ENCODE measurements at places on chromosomes 1 and 21.

GRCh38 chr1:226889616-226890330 lies 19.4 kb downstream of the PSEN2 start:
- DNase-seq = no peak

DNA sequence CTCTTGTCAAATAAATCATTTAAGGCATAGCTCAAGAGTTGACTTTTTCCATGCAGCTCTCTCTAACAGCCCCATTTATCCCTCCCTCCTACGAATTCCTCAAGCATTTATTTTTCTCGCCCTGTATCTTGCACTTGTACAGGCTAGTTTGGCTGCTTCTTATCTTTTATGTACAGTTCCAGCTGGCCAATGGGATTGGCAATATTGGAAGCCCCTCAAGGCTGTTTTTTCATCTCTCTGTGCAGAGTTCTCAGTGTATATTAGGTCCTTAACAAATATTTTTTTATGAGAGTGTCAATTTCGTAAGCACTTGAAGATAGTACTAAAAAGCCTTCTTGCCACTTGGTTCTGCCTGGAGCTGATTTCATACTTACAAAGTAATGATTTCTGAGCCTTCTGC lies 356.0 kb downstream of the ST6GALNAC3 start:
- no peak for DNase-seq

- no peak for DNase-seq
These were observed 24.7 kb downstream of the RPS6KC1 start for GRCh38 chr1:213075725-213076124.

GRCh38 chr21:17371450-17371849 lies 141.4 kb upstream of the CXADR start:
- DNase-seq = no peak

DNA sequence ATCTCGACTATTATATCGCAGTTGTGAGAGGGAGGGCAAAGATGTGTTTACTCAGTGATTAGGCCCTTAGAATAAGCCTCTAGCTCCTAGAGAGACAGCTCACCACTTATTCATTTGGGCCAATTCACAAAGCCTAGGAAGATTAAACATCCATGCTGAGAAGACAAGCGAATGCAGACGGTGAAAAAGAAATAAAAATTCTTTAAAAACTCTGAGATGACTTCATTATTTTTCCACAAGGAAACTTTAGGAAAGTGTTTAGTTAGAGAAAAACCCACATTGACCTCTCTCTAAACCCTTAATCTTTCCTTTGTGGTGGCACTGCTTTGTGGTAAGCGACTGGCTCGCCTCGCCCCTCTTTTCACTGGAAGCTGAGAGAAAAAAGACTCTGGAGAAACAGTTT lies 146.8 kb upstream of the DMRTA2 start:
- DNase-seq = no peak

- DNase-seq = no peak
These were observed 59.9 kb downstream of the NUF2 start for GRCh38 chr1:163381487-163382184.

DNA sequence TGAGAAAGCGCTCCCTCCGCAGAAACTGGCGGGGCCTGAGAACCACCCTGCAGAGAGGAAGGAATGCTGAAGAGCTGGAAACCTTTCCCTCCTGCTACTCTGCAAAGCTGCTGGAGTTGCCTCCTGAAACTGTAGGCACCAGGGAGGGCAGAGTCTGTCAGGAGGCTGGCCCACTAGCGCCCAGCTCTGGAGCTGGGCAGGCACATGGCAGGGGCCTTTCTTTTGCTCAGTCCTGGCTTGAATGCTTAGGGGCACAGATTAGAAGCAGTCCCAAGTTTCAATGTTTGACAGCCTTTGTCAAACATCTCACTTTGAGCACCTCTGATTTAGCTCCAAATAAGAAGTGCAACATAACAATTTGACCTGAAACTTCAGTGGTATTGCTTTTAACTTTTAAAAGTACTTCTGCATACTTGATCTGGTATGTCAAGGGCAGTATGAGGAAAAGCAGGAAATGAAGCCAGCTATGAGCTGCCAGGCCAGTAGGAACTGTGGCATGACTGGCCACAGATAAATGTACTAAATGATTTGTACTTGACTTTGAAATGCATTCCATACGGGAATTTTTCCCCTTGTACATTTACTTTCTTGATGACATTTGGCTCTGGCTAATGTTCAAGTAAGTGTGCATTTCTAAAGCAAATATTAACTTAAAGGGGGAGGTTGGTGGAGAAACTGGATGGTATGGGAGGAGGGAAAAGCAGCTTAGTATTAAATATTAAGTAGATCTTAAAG lies 7.2 kb downstream of the C1orf116 start:
- no peak for DNase-seq

DNA sequence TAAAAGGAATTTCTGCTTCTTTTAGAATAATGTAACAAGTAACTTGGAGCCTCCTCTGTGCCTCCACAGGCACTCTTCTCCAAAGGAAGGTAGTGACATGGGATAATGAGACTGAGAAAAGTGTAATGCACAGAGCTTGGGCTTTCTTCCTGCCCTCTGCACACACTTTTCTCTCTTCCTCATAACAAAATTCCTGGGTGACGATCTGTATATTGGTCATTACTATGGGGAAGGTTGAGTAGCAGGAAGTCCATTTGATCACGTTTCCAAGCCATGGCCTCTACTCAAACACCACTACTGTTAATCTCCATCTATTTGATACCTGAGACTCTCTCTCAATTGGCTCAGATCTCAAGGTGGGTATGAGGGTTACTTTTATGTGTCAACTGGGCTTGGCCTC lies 113.9 kb downstream of the GRIK1 start:
- no peak for DNase-seq

- DNase-seq = no peak
These were observed 77.6 kb downstream of the SETD4 start for GRCh38 chr21:35982717-35983116.

DNA sequence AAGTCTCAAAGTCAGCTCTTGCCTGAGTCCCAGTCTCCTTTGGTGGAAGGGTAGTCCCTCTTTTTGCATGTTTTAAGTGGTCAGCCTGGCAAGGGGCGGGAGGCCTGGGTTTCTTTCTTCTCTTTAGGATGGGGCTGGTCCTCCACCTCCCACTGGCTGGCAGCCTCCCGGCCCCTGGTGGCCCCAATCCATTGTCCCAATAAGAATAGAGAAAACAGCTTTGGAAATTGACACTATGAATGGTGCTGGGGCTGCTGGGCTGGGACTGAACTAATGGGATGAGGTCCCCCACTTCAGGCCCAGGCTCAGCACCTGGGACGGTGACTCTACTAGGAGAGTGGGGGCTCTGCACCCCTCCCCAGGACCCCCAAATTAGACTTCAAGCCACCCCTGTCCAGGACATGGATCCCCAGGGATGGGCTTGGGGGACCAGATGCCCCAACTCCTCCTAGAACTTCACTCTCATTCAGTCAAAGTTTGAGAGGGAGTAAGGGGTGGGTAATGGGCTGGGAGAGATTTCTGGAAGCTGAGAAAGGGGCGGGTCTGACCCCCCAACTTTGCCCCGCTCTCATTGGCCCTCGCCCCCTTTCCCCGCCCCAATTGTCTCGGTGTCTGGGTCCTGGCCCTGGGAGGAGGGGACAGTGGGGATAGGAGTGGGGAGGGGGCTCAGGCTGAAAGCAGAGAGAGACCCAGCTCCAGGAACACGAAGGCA lies 18.2 kb downstream of the SLC27A3 start:
- no peak for DNase-seq

- DNase-seq = no peak
These were observed 72.3 kb downstream of the CTH start for GRCh38 chr1:70483342-70483741.

DNA sequence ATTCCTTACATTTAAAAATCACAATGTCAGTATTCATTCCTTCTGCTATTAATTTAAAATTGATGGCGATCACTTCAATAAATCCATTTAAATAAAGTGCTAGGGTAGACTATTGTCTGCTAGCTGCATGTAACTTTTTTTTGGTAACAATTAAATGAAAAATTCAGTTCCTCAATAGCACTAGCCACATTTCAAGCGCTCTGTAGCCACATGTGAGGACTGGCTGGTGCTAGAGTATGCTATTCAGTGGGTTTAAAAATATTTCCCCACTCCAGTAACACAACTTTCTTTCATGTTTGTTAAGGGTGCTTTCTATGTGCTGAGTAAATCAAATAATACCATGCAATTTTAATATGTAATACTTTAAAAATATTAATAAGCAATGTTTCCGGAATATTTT lies 108.2 kb downstream of the LTN1 start:
- no peak for DNase-seq

DNA sequence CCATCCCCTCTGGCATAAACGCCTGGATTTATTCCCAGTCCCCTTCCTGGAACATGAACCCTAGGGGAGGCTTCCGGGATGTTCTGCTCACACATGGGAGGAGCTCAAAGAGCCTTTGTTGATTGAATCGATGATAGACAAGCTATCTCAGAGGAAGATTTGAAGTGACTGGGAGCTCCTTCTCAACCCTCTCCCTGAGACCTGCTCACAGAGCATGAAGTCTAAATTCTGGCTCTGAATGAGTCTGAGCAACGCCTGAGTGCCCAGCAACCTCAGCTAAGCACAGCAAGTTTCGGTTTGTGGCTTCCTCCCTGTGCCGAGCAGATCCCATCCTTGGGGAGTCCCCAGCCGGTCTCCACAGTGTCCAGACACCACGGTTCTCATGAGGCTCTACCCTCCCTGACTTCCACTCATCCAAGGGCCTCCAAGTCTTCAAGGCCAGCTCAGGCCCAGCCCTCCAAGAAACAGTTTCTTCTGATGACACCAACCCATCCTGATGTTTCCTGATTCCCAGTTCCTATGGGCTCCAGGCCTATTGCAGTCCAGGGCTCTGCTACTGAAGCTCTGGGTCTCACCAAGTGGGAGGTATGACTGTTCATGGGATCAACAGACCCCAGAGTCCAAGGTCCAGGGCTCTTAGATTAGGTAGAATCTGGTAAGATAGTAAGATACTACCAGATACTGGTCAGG lies 190.8 kb downstream of the DYRK1A start:
- no peak for DNase-seq

- no peak for DNase-seq
These were observed 10.0 kb downstream of the NCSTN start for GRCh38 chr1:160353223-160353622.

- DNase-seq = no peak
These were observed 23.3 kb upstream of the ZNF326 start for GRCh38 chr1:89971600-89971999.

- DNase-seq = no peak
These were observed 29.5 kb downstream of the SZRD1 start for GRCh38 chr1:16396591-16396990.

DNA sequence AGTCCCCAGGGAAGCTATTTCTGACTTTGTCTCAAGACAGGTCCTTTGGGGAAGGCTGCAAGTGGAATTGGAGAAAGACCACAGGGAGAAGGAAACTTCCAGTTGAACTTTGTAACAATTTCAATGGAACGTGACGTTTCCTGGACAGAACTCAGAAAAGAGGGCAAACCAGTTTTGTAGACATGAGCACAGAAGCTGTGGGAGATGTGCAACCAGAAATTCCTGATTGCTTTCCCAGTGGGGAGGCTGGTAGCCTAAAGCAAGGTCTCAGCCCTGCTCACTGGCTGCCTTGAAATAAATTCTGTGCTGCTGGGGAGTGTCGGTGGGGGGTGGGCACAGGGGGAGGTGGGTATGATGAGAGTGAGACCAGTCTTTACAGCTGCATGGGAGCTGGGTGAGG lies 1206.7 kb upstream of the ADGRL2 start:
- DNase-seq = no peak

DNA sequence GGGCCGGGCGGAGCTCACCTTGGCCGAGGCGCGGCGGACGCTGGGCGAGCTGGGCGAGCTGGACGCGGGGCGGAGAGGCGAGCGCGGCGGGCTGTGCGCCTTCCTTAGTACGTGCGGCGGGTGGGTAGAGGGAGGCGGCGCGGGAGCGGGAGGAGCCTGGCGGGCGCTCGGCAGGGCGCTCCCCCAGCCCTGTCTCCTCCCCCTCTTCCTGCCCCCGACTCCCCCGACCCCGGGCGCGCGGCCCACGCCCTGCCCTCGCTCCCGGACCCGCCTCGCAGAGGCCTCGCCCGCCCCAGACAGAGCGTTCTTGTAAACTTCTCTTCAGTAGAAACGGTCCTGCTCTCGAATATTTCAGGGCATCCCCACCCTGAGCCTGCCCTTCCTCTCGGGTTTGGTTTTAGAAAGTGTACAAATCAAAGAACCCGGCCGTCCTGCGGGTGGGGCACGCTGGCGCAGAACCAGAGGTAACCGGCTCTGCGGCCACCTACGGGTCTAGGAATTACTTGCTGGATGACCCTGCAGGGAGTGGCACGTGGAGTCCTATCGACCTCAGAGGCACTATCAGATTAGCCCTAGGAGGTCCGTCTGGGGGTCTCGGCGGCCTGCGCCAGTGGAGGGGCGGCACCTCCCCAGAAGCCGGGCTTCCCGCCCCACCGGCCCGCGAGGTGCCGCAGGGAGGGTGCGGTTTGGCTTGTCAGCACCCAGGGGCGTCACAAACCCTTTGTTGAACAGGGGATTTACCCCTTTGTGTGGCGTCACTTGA lies at the start of gene S100A10:
TSS of gene S100A10 (minus strand) at position 126 of the 763 bp plus-strand sequence. CDS start 7,629 bp downstream, outside the sequence.
- DNase-seq = peak; percentile 67

DNA sequence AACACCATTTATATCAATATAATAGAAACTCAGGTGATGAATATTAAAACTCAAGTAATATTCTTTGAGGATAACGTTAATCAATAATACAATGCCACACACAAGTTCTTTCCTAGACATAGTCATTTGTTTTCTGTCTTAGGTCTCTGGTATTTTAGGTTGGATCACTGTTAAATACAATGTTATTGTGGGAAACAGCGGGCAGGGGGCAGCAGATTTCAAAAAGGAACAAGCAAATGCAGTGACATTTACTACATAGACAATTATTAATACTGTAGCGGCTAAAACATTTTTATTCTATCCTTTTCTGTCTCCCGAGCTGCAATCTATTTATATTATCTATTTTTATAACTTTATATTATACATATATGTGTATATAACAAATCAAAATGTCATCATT lies 186.4 kb upstream of the ZNHIT6 start:
- DNase-seq = no peak

DNA sequence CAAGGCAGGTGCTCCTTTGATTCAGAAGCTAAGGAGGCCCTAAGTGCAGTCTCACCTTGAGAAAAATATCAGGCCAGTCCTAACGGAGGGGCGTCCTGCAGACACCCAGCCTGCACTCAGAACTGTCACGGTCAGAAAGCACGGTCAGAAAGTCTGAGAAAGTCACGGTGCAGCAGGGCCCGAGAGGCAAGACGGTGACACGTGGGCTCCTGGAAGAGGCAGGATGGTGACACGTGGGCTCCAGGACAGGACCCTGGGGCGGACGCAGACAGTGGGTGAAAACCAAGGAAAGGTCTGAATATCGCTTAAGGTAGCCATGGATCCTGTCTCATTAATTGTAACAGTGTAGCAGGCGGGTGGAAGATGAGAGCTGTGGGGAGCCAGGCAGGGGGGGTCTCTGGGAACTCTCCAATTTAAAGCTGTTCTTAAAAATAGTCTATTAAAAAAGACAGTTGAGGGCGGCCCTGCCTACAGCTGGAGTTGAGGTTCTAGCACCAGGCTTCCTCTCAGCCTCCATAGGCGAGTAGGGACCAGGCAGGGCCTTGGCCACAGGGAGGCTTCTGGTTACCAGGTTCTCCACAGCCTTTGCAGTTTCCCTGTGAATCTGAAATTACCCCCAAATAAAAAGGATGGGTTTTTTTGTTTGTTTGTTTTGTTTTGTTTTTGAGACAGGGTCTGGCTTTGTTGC lies 65.2 kb downstream of the FAAP20 start:
- no peak for DNase-seq

All from activated T-helper 9 cell treated with anti-CD3 and anti-CD28 coated beads, Interleukin-2, amount 50 U/mL, for 16 hours (primary cell).